Stimulated activated CD8-positive, alpha-beta memory T cell treated with anti-CD3 and anti-CD28 coated beads, Interleukin-2, amount 100 ng/mL, for 1 hour (primary cell): ENCODE measurements at places on chromosomes 11 and 22.

DNA sequence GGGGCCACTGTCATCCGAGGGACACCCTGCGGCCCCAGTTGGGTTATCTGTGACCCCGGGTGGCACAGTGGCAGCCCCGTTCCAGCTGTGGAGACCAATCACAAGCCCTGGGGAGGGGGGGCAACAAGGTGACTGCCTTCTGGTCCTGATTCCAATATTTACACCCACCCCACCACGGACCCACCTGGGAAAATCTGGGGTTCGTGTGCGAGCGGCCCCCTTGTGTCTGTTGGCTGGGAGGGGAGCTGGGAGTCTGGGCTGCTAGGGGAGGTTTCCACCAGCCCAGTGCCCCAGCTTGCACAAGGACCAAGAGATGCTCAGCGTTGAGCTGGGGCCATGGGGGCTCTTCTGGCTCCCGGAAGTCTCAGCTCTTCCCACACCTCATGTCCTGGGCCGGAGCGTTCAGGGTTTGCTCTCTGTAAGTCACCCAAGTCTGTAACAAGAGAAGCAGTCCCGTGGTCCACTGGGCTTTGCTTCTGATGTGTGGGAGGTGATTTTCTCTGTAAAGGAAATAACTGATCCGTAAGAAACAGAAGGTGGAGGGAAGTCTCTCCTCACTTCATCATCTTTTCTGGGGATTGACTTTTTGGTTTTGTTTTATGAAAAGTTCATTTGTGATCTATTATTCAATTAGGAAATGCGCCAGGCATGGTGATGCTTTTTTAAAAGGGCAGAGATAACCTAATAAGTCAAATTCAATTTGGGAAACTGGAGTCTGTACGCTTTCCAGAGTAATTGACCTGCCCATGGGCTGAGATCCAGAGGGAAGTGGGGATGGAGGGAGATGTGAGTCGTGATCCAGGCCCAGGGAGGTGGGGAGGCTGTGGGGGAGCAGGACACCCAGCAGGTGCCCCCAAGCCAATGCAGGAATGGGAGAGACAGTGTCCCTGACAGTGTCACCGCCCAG, 22.4 kb upstream of the GAL start:
- no peak for DNase-seq

DNA sequence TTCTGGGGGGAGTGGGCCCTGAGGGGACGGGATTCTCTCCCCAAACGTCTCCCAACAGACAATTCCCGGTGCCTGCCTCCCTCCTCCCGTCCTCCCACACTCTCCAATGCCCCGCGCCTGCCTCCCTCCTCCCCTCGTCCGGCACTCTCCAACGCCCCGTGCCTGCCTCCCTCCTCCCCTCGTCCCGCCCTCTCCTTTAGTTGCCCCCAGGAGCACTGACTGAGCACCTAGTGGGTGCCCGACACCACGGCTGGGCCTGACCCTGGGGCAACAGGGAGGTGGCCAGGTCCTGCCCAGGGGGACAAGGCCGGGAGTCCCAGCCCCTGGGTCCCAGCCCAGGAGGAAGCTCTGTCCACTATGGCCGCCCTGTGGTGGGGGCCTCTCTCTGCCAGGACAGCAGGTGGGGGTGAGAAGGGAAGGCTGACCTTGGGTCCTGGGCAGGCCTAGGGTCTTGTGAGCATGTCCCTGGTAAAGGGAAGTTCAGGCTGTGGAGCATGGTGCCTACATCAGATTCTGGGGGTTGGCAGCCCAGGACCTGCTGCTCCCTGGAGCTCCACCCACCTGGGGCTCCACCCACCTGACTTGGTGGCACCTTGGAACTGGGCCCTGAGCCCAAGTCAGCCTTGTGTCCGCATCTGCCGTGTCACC, 942.3 kb downstream of the BRD1 start:
- no peak for DNase-seq

GRCh38 chr22:22061085-22062077, 78.8 kb upstream of the TOP3B start:
- DNase-seq = no peak

GRCh38 chr11:25211635-25212254, 714.9 kb downstream of the LUZP2 start:
- DNase-seq = no peak

- DNase-seq = no peak
These were observed 2.8 kb downstream of the MADD start for GRCh38 chr11:47272706-47273105.

- no peak for DNase-seq
These were observed 18.3 kb upstream of the SLC5A1 start for GRCh38 chr22:32024796-32025195.

GRCh38 chr22:18103527-18104269, 6.9 kb upstream of the TUBA8 start:
- no peak for DNase-seq

- no peak for DNase-seq
These were observed 90.8 kb downstream of the TECTA start for GRCh38 chr11:121191818-121192217.

- DNase-seq = no peak
These were observed 102.6 kb downstream of the RELT start for GRCh38 chr11:73478737-73479347.

- no peak for DNase-seq
These were observed 106.8 kb upstream of the B3GAT1 start for GRCh38 chr11:134518616-134519389.

GRCh38 chr11:57392066-57392762, 1.8 kb upstream of the PRG2 start:
- DNase-seq = no peak

GRCh38 chr11:60334005-60334620, 7.1 kb downstream of the MS4A6E start:
- peak; percentile 13 for DNase-seq

DNA sequence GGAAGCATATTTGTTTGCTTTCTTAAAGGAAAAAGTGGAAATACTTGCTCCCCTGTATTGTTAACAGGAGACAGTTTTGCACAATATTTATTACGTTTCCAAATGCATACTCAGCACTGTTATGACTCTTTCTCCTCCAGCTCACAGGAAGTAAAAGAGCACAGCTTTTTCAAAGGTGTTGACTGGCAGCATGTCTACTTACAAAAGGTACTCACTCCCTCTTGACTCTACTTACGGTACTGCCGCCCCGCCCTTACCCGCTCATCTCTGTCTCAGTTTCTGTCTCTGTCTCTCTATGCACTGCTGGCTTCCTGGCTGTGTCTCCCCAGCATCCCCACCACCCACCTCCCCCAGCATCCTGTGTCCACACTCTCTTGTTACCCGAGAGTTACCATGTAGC, 32.2 kb upstream of the MYO18B start:
- no peak for DNase-seq

DNA sequence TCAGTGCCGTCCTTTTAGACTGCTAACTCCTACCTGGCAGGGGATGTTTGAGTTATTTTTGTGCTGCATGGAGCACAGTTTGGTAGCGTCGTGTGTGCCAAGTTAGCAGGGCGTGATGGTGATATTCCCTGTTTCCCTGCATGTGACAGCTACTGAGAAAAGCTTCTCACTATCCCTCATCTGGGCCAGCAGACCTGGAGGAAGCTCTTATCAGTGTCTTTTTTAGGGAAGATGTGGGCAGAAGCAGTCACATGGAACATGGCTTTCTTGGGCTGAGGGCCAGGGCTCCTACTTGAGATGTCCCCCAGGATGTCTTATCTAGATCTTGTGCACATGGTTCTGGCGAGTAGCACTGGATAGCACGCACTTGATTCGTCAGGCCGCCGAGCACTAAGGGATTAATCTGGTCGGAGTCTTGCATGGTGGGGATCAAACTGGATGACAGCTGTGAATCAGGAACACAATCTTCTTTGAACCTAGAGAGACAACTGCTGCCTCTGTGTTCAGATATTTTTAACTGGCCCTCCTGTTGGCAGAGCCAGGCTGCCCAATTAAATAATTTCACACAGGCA, 33.8 kb downstream of the TECTA start:
- no peak for DNase-seq

GRCh38 chr11:33000181-33000580, 15.5 kb upstream of the DEPDC7 start:
- DNase-seq = no peak

DNA sequence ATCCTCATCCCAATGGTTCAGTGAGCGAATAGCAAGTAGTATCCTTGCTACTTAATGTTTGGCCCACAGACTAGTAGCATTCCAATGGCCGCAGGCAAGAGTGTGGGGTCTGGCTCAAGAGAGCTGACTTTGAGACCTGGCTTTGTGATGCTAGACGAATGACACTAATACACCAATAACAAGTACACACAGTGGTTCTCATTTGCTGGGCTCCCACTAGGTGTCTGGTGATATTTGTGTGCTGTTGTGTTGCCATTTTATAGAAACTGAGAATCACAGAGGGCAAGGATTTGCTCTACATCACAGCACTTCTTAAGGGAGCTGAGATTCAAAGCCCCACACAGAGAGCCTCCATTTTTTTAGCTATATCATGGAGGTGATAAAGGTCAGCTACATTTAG, 351.2 kb downstream of the TENM4 start:
- no peak for DNase-seq

- no peak for DNase-seq
These were observed 52.3 kb downstream of the ZNRF3 start for GRCh38 chr22:28935713-28936112.

DNA sequence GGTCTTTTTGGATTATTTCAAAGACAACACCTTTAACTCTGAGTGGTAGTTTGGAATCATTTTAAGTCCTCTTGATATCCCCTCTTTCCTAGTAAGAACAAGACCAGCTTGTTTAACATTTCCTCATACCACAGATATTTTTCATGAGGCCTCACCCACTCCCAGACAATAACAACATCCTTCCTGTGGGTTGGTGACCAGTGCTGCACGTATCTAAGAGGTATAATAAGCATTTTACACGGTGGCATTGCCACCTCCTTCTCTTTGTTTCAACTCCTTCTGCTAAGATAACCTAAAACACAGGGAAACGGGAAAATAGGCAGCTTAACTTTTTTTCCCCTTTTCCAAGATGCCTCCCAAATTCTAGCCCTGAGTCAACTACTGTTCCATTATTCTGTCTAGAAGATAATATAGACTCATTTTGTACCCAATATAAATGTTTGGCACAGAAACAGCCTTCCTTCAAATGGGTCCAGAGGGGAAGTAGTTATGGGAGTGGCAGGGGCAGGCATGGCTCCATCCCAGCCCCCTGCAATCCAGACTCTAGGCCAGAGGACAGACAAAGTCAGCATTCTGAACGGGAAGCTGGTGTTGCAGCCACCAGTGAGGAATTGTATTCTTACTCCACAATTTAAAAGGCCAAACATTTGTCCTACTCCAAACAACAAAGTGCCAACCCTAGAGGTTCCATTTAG, 28.5 kb downstream of the MAML2 start:
- no peak for DNase-seq

DNA sequence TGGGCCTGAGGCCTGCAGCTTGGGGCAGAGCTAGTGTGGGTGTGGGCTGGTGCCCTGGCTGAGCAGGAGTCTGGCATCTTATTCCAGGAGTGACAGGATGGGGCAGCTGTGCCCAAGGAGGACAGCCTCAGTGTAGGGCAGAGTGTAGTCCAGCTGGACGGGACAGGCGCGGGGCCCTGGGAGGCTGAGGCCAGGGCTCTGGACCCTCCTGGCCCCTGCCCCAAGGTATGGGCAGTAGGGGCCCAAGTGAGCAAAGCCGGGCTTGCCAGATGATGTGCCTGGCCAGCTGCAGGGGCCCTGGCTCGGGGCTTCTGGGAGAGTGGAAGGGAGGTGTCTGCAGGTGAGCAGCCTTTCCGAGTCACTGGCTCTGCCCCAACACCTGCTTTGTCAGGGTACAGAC, 1190.9 kb downstream of the BRD1 start:
- DNase-seq = no peak

- no peak for DNase-seq
These were observed 219.0 kb downstream of the CASP12 start for GRCh38 chr11:104679258-104679657.
